Stimulated activated naive CD8-positive, alpha-beta T cell treated with anti-CD3 and anti-CD28 coated beads, Interleukin-15, amount 100 ng/mL, for 72 hours (primary cell): ENCODE measurements at places on chromosomes 12 and 14.
A peak's percentile ranks its signal among the peaks of the same experiment; 100 is the strongest.

- no peak for DNase-seq
These were observed 286.3 kb downstream of the NUAK1 start for GRCh38 chr12:105852496-105852895.

DNA sequence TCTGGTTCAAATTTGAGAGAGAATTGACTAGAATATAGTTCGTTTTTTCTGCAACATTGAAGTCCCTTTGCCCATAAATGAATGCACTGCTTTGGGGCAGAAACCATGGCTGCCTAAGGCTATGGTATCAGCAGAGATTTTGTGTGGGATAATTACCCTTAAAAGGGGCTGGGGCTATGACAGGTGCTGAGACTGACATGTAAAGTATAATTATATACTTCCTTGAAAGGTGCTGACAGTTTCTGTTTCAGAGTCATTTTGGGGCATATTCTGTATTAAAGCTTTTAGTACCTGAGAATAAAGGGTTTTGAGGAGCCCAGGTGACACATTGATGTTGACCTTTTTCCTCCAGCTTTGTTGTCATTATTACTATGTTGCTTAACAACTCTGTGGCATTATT is 150.3 kb upstream of the PTPRQ start:
- no peak for DNase-seq

- no peak for DNase-seq
These were observed 58.4 kb downstream of the LLPH start for GRCh38 chr12:66072135-66072534.

DNA sequence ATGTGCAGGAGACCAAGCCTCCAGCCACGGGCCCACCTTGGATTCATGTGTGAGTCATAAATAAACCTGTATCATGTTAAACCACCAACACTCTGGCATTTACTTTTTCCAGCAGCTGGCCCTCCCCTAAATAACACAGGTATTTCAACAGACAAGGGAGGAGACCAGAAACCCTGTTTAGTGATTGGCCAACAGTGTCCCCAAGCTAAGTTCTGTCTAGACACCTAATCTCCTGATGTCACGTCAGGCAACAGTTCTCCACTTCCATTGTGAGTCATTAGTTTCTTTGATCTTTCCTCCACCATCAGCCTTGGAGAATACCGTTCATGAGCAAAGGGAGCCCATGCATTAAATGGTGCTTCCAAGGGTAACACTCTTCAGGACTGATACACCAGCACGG is 196.9 kb downstream of the TMEM132C start:
- DNase-seq: no peak

- no peak for DNase-seq
These were observed 25.9 kb downstream of the NOC4L start for GRCh38 chr12:132170094-132170636.

DNA sequence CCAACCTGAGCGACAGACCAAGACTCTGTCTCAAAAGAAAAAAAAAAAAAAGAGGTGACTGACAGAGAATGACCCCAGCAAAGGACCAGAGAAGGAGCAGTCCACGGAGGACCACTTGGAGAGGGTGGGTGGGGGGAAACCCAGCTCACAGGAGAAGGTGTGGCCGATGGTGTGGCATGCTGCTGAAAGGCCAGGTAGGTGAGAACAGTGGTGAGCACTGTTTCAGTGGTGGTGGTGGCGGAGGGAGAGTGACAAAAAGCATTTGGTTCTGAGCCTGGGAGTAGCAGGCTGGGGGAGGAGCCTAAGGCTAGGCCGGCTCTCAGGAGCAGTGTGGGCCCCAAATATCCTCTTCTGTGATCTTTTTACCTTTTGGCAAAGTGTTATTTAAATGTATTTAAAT is 63.8 kb downstream of the IRF2BPL start:
- peak; percentile 80 for DNase-seq
